ENCODE measurements at places on chromosomes 13 and 19.
A peak's percentile ranks its signal among the peaks of the same experiment; 100 is the strongest.

DNA sequence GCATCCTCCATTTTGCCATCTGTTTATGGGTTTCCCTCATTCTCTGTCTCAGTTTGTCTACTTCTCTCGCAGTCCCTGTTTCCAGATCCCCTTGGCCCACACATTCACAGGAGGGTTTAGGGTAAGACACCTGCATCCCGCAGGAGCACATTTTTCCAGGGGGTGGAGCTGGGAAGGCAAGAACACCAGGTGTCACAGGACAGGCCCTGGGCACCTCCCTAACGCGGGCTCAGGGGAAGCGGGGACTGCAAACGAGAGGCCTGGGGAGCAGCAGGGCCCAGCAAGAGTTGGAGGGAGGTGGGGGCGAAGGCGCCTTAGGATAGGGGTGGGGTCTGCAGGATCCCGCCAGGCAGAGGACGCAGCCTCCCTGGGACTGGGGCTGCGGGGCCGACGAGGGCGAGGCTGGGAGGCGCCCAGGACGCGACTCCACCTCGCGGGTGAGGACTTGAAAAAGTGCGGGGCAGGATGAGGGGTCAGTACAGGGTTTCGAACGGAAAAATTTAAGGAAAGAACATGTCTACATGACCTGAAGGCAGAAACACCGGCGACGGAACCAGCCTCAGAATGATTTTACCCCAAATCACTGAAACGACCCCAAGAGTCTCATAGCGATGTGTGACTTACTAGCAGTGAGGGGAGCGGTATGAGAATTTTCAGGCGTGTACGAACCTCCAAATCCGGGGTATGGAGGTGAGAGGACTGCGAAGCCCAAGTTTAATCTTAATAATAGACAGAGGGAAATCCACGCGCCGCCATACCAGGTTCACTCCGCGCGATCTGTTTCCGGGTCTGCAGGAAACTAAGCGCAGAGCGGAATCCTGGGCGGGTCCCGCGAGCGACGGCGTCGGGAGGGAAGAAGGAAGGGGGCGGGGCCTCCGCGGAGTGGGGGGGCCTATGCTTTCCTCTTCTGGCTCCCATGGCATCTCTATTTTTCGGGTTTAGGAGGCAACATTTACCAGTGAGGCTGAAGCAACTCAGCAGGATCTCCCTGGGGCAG, 7.1 kb upstream of the ERVV-2 start:
- DNase-seq: no peak

DNA sequence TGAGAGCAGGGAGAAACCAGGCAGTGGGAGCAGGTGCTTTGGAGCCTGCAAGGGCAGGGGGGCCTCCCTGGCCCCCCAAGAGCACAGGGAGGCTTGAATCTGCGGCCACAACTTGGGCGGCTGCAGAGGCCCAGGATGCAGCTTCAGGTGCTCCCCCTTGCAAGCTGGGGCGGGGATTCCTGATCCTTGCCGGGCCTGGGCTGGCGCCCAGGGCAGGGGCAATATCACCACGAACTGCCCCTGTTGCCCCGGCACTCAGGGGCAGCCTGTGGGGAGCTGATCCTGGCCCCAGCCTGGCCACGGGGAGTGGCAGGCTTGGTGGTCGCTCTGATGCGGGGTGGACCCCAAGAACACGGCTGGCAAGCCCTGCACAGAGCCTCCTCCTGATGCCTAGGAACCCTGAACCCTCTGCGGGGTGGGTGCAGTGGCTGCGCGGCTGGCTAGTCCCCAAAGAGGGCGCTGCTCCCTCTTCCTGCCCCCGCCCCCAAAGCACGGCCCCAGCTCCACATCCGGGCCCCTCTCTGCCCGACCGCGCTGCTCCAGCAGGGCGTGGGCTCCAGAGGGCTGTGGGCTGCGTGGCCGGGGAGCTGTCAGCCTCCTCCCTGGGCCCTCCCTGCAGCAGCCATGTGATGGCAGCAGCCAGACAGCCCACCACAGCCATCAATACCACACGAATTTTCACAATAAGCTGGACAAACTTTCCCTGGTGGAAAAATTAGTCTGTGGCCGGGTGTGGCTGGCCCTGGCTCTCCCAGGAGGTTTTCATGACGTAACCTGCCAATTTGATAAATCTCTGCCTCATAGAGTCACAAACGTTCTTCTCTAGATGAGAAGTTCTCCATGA, 21.0 kb downstream of the TNFSF9 start:
- peak; percentile 74 for DNase-seq

DNA sequence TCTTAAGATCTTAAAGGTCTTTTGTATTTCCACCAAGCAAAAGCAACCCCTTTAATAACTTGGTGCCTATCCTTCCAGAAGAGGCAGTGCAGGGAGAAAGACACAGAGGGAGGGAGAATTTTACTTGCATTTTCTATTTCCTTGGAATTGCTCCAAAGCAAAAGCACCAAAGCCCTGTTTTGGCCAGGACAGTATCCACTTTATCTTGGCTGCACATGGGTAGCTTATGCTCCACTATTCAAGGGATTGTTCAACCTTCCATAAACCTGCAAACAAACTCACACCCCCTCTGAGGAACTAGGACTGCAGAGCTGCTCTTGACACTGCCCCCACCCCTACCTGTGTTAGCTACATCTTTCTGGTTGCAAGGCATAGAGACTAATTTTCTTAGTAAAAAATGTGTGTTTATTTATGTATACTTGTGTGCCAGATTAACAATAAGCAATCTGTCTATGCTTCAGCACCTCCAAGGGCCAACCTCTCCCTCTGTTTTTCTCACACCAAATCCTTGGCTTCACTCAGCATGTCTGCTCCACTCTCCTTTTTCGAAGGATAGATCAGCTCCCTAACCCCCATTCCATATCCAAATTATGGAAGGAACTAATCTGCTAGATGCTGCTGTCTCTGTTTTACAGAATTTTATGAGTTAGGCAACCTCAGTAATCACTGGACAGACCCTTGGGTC, 68.1 kb upstream of the KLF12 start:
- no peak for DNase-seq

- DNase-seq: no peak
Measured at GRCh38 chr19:29479941-29480340, 45.9 kb upstream of the VSTM2B start.

GRCh38 chr19:6793411-6793810, 20.9 kb downstream of the VAV1 start:
- DNase-seq: no peak

DNA sequence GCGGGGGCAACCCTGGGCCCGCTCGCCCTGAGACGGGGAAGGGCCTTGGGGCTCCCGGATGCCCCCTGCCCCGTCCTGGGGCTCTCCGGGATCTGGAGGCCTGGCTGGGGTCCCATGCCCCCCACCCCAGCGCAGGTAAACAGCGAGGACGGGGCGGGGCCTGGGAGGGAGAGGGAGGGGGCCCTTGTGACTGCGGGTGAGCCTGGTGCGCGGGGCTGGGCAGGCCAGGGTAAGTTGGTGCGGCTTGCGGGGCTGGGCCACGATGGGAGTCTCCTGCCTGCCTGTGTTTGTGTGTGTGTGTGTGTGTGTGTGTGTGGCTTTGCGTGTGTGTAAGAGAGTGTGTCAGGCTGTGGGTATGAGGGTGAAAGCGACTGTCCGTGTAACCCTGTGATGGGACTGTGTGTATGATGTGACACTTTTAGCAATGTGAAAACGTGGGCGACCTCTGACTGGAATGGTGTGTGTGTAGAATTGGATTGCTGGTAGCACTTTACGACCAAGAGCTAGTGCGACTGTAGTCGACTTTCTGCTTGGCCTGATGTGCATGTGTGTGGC, 426 bp downstream of the KLC3 start:
- no peak for DNase-seq

DNA sequence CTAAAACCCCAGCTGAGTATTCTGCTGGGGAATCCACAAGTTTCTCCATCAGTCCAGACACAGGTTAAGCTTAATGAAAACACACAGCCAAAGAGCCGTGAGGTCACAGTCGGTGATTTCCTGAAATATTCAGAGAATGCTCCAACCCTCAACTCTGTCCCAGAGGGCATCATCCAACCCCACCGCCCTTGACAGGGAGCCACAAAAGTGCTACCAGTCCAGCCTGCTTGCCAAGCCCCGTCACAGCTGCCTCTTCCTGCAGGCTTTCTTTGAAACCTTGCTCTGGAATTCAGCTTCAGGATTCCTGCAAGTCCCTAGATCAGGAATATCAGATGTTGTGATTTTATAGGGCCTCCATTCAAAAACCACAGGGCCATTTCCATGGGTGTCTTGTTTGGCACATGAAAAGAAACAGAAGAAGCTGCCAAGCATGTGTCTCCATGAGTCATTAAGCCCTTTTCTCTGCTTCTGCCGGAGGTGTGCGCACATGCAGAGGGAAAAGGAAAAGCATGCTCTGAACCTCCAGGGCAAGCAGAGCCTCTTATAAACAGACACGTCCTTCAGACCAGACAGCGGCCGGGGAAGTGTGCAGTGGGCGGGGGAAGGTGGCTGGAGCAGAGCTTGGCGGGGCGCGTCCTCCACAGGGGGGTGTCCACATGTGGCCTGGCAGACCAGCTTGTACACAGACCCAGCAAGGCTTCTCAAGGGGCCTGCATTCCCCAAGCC, 164.7 kb downstream of the KATNAL1 start:
- DNase-seq: peak; percentile 32

DNA sequence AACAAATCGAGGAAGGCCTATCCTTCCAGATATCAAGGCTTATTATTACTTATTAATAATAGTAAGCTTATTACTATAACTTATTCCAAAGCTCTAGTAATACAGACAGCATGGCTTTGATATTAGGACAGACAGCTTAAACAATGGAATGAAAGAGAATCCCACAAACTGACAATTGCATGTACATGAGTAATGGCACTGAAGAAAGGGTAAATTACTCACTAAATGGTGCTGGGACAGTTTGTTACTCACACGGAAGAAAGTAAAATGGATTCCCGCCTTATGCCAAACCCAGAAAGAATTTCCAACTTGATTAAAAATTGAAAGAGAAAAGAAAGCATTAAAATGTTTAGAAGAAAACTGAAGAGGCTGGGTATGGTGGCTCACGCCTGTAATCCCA, 60.3 kb downstream of the MIPEP start:
- DNase-seq: no peak

- DNase-seq: no peak
Measured at GRCh38 chr19:22602631-22603272, 31.4 kb upstream of the ZNF492 start.

GRCh38 chr19:9615844-9616243, 5.2 kb downstream of the ZNF561 start:
- no peak for DNase-seq

DNA sequence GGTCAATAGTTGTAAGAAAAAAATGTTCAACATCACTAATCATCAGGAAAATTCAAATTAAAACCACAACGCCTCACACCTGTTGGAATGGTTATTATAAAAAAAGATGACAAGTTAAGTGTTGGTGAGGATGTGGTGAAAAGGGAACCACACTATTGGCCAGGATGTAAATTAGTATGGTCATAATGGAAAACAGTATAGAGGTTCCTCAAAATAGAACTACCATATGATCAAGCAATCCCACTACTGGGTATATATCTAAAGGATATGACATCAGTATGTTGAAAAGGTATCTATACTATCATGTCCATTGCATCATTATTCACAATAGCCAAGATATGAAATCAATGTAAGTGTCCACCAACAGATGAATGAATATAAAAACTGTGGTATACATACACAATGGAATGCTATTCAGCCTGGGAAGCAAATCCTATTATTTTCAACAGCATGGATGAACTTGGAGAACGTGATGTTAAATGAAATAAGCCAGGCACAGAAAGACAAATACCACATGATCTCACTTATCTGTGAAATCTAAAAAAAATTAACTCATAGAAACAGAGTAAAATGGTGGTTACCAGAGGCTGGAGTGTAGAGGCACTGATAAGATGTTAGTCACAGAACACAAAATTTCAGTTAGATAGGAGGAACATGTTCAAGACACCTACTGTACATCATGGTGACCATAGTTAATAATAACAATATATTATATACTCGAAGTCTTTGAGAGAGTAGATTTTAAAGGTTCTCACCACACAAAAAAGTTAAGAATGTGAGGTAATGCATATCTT, 56.6 kb downstream of the TBC1D4 start:
- DNase-seq: no peak

DNA sequence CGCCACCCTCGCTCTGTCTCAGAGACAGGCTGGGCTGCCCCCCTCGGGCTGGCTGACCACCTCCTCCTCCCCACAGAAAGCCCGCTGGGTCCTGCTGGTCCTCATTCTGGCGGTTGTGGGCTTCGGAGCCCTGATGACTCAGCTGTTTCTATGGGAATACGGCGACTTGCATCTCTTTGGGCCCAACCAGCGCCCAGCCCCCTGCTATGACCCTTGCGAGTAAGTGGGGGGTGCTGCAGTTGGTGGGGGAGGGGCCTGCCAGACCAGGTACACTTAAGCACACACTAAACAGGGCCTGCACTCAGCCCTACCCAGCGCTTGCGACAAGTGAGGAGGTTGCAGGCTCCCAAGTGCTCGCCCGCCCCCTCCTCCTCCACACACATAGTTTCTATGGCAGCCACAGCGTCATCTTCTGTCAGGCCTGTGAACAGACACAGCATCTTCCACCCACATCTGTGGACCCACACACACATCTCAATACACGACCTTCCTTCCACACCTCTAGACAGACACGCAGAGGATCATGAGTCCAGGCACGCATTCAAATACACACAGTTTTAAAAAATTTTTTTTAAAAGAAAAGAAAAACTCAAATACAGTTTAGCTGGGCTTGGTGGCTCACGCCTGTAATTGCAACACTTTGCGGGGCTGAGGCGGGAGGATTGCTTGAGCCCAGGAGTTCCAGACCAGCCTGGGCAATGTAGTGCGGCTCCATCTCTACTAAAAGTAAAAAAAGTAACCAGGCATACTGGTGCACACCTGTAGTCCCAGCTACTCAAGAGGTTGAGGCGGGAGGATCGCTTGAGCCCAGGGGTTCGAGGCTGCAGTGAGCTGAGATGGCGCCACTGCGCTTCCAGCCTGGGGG, 18.4 kb downstream of the PLD3 start:
- no peak for DNase-seq

GRCh38 chr19:40365613-40366401, 17.3 kb downstream of the PLD3 start:
- peak; percentile 40 for DNase-seq

- no peak for DNase-seq
Measured at GRCh38 chr13:64506246-64506645, 2723.9 kb downstream of the PCDH9 start.

- no peak for DNase-seq
Measured at GRCh38 chr13:27851096-27851850, 59.0 kb downstream of the GSX1 start.

GRCh38 chr13:94259984-94260383, 219.5 kb downstream of the DCT start:
- no peak for DNase-seq

DNA sequence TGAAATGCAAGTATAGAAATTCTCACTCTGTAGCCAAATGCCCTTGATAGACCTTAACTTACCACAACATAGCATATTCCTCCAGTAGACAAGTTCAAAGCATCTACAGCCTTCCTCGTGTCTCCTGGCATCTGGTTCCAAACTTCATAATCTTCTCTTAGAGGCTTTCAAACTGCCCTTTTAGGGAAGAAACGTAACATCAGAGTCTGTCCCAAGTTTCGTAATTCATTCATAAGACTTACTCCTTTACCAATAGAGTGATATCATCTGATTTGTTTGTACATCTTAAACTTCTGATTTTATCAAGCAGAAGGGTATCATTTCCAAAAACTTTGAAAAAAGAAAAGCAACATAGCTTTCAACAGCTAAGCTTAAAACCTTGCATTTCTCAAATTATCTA, 137.4 kb downstream of the SPRY2 start:
- DNase-seq: no peak

Data from CD4-positive, alpha-beta T cell treated with Interleukin-17A for 1 hour (primary cell).